Stimulated activated naive CD8-positive, alpha-beta T cell treated with anti-CD3 and anti-CD28 coated beads, Interleukin-15, amount 100 ng/mL, for 72 hours (primary cell): ENCODE measurements at places on chromosomes 11 and 22.

GRCh38 chr11:133606124-133606523 is 73.8 kb upstream of the OPCML start:
- no peak for DNase-seq

GRCh38 chr11:13720940-13721339 is 52.5 kb downstream of the FAR1 start:
- no peak for DNase-seq

DNA sequence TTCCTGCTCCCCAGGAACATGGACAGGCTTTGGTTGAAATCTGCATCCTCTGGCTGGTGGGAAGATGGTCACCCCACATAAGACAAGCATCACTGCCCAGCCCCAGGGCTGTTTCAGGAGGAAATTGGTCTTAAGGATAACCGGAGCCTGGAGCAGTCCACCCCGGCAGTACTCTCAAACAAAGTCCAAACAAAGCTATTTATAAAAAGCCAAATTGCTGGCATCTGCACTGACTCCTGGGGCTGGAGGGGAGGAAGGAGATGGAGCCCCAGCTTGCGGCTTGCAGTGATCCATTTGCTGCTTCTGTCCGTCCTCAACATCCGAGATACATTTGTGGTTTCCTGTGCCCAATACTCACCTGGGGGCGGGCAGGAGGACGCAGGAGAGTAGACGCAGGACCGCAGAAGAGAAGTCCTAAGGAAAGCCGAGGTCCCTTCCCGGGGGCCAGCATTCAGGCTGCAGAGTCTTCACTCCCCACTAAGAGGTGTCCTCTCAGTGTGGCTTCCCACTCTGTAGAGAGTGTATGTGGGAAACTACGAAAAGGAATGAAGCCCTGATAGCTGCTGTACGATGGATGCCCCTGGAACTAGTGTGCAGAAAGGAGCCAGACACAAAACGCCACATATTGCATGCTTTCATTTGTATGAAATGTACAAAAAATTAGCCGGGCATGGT is 107.3 kb upstream of the FGF3 start:
- DNase-seq: no peak

DNA sequence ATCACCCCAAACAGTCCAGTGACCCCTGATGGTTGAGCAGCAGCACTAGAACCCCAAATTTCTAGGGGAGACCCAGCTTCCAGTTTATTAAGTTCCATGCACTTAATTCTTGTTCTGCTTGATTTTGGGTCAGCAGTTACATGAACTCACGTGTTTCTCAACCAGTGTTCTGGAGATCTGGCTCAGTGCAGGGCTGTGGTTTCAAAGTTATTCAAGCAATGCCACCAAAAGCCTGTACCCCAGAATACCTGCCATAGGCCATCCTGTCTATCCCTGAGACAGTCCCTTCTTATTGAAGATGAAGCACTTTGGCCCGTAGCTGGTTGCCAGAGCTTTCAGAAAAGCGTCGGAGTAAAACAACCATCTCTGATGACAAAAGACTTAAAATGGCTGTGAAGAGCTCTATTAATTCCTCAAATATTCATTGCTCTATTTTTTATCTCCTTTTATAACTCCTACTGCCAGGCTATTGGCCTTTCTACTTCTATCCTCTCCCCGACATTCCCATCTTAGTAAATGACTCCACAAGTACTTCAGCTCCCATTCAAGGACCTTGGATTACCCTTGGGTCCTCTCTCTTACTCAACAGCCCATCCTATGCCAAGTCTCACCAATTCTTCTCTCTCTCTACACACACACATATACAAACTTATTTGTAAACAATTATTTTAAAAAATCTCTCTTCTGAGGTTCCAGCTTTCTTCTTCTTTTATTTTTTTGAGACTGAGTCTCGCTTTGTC is 18.0 kb upstream of the VPREB1 start:
- no peak for DNase-seq

DNA sequence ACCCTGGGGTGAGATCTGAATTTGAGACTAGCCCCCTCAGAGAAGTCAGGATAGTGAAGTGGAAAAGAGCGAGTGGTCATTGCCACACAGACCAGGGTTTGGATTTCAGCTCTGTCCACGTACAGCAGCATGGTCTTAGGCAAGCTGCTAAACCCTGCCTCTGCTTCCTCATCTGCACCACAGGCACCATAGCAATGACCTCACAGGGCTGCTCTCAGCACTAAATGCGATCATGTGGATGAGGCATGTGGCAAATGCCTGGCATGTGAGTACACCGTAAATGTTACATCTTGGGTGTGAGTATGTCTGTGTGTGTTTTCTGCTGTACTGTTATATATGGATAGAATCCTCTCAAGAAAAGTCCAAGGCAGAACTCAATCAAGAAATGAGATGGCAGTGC is 15.8 kb downstream of the NAV2 start:
- DNase-seq: no peak

- DNase-seq: no peak
Observed at GRCh38 chr11:119433358-119433725, 10.4 kb upstream of the THY1 start.

- DNase-seq: no peak
Observed at GRCh38 chr22:40340044-40340443, 6.3 kb upstream of the ADSL start.

GRCh38 chr11:8019314-8020243 is 32.4 kb downstream of the EIF3F start:
- DNase-seq: peak; percentile 19

DNA sequence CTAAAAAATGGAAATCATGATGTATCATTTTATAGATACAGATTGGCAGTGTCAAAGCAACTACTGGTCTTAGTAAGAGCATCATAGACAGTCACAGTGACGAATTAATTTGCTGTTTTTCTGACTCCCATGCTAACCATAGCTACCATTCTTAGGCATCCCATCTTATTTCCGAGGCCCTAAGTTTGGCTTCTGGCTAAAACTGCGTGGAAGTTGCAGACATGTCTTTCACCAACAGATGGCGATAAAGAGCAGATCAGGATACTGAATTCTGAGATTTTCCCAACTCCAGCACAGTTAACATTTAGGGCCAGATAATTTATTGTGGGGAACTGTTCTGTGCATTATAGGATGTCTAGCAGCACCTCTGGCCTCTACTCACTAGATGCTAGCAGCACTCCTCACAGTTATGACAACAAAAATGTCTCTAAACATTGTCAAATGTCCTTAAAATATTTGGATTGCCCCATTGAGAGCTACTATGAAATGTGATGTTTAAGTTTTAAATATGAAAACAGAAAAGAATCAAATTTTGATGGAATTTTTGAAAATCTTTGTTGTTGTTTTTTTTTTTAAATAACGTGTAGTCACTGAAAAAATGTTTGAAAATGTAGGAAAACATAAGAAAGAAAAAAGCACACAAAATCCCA is 16.3 kb downstream of the OR2AG2 start:
- DNase-seq: no peak

GRCh38 chr11:123519055-123519796 is 89.2 kb downstream of the GRAMD1B start:
- DNase-seq: no peak

GRCh38 chr22:19760951-19761724 is 560 bp downstream of the TBX1 start:
- no peak for DNase-seq
